ENCODE measurements at places on chromosomes 11 and 22.
A peak's percentile ranks its signal among the peaks of the same experiment; 100 is the strongest.

DNA sequence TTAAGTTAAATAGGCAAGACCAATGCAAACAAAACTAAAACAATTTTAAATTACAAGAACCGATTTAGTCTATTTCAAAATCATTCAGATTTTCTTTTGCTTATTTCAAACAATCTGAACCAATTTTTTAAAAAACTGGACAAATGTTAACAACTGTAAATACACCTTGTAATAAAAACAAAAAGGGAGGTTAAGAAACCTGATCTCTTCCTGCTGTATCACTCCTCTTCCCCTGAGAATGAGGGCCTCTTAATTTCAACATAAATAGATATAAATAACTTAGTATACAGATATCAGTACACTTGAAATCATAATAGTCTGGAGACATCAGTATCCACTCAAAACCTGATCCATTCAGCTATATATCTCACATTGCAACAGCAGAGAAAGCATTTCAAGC is 346.6 kb downstream of the TTC28 start:
- DNase-seq = no peak

DNA sequence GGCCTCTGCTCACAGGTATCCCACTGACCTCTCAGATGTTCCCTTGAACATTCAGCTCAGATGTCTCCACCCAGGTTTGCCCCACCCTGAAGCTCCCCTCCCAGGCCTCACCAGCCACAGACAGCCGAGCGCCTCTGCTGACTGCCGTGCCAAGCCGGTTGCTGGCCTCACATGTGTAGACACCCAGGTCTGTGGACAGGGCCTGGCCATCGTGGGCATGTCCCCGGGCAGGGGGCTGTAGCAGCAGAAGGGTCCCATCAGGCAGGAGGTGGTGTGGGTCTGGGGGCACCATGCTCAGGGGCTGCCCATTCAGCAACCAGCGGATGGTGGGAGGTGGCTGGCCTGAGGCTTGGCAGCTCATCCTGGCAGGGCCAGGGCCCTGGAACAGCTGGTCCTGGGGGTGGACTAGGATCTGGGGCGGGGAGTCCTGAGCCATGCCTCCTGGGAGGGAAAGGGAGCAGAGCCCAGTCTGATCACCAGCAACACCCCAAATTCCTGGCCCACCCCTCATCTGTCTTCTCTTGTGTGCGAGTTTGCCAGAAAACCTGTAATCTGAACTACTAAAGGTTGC is 759 bp downstream of the ROBO4 start:
- no peak for DNase-seq

DNA sequence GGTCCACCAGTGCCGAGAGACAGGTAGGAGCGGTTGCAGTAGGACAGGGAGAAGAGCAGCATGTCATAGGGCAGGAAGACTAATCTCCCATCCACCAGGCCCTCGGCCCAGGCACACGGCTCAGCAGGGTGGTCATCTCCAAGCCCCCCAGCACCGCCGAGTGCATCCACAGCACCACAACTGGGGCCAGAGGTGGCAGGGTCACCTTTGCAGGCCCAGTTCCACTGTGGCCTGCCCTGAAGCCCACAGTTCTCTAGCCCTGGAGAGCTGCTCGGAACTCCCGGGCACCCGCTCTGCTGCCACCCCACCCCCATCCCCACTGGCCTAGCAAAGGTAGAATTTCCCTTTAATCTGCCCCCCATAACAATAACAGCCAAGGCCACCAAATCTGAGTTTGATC is 49.1 kb upstream of the LRRC32 start:
- no peak for DNase-seq

DNA sequence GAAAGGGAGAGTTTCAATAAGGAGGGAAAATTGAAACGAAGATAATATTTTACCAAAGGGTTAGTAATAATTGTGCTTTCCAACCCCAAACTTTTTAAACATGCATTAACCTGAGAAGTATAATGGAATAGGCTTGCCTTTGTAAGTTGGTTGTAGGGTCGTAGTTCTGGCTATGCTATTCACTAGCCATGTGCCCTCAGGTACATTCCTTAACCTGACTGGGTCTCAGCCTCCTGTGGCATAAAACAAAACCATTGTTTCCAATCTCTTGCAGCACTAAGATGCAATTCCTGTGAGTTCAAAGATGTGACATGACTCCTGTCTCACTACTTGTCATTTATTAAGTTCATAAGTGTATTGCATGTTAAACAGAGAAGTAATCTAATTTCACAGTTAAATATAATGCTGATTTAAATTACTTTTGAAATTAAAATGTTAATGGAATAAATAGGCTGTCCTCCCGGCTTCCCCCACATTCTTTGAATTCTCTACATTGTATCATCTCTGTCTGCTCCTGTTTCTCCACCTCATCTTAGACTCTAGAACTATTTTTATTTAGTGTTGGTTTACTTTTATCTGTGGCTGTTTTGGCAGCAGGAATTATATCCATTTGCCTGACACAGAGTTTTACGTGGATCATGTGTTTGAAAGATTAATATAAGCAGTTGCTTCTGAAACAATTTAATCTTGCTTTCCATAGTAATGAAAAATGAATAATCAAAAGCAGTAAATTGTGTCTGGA is 216.3 kb downstream of the FAT3 start:
- no peak for DNase-seq

GRCh38 chr22:19367763-19368367 is 63.7 kb downstream of the HIRA start:
- no peak for DNase-seq

- DNase-seq = no peak
These were observed 32.5 kb downstream of the LGR4 start for GRCh38 chr11:27440090-27440489.

DNA sequence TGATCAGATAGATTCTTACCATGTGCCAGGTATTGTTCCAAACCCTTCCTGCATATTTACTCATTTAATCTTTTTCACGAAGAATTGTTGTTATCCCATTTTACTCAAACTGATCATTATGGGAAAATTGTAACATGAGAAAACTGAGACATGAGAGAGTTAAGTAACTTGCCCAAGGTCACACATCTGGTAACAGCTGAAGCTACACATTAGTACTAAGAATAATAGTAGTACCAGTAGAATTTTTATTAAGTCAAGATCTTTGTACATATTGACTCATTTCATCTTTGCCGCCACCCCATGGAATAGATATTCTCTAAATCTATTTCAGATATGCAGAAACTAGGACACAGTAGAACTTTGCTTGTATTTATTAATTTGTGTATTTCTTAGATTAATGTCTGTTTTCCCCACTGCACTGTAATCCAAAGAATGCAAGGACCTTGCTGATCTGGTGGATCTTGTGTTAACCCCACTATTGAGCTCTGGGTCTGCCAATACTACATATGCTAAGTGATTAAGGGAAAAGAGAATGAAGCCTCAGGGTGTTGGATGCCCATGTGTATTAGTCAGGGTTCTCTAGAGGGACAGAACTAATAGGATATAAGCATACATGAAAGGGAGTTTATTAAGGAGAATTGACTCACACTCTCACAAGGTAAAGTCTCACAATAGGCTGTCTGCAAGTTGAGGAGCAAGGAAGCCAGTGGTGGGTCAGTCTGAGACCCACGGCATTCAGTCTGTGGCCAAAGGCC is 72.8 kb downstream of the PARVA start:
- DNase-seq = no peak

DNA sequence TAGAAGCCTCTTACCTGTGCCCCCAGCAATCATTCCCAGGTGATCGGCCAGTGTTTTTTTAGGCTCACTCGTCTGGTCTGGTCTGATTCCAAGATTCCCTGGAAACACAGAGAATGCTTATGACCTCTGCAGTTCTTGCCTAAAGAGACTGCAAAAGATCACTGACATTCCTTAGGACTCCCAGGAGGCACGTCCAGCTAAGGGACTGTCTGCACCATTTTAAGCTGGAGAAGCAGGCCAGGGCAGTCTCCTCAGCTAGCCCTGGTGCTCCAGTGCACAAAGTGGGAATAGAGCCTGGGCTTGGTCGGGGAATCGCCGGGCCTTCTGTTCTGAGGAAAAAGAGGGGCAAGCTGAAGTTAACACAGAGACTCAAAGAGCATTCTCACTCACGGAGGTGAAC is 4.8 kb downstream of the CYB5R2 start:
- DNase-seq = no peak

GRCh38 chr11:77217156-77217555 is 84.3 kb downstream of the GDPD4 start:
- DNase-seq = no peak

- no peak for DNase-seq
These were observed 1.4 kb upstream of the MADD start for GRCh38 chr11:47268448-47269001.

DNA sequence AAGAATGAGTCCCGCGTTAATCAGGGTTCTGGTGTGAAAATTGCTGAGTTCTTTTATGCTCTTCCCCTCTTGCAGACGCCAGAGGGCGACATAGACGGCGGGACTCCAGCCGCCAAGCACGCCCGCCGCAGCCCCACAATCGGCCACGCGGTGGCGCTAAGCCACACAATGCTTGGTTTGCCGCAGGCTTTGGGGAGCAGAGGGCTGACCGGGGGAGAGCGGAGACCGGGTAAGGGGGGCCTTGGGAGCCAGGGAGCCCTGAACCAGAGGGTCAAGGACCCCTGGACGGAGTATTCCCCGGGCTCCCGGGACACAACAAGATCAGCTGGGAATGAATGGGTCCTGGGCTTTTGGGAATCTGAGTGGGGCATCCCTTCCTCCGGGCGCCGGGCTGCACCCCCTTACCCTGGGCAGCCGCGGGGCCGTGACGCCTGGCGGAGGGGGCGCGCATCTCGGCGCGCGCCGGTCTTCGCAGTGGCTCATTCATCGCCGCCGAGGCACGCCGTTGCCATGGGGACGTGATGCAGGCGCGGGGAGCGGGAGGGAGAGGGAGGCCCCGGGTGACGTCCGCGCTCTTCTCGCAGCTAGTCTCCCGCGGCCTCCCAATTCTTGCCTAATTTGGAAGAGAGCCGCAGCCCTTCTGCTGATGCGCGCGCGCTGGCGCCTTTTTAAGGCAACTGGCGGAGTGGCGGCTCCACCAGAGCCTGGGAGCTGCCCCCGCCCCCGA is 12.2 kb upstream of the NPAS4 start:
- peak; percentile 90 for DNase-seq

DNA sequence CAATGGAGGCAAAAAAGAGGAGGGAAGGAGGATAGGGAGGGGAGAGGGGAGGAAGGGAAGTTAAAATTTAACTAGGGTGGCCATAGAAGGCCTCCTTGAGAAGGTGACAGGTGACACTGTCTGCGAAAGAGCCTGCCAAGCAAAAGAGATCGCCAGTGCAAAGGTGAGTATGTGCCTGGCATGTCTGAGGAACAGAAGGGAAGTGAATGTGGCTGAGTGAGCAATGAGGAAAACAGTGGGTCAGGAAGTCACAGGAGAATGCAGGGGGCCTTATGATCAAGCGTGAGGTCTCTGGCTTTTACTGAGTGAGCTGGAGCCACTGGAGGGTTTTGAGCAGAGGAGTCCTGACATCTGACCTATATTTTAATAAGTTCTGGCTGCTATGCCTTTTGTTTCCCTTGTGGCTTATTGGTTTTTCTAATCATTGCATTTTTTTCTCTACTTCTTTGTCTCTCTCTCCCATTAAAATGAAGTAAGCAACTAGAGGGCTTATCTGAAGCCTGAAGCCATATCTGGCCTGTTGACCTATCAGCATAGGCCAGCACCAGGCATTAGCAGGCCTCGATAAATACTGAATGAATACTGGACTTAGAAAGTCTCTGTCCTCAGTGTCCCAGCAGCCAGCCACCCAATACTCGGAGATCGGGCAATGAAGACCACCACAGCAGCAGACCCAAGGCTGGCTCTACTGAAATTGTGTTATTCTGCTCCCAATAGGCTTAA is 5.6 kb downstream of the AP1B1 start:
- no peak for DNase-seq

GRCh38 chr11:117979481-117980211 is 6.5 kb upstream of the IL10RA start:
- no peak for DNase-seq

- no peak for DNase-seq
These were observed 236.4 kb downstream of the BUD13 start for GRCh38 chr11:116536416-116536815.

GRCh38 chr11:3807909-3808860 is at the start of gene PGAP2:
Gene PGAP2 (plus strand): TSS chr11:3808560. CDS start chr11:3811260, 2,700 bp downstream.
- peak; percentile 58 for DNase-seq

DNA sequence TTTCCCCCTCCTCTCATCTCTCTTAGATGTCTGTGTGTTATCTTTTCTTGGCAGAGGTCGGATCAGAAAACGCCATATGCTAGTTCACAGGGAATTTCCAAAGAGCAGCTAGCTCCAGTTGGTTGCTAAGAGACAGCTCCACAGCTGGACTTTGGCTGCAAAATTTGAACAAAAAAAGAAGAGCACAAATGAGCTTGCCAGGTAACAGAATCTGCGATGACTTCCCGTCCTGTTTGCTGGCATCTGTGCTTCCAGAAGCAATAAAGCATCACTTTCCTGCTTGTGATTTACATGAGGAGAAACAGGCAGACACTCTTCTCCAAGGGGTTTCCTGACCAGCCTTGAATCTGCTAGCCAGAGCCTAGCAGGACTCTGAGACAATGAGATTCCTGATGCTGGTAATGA is 596.0 kb upstream of the B3GAT1 start:
- DNase-seq = no peak

DNA sequence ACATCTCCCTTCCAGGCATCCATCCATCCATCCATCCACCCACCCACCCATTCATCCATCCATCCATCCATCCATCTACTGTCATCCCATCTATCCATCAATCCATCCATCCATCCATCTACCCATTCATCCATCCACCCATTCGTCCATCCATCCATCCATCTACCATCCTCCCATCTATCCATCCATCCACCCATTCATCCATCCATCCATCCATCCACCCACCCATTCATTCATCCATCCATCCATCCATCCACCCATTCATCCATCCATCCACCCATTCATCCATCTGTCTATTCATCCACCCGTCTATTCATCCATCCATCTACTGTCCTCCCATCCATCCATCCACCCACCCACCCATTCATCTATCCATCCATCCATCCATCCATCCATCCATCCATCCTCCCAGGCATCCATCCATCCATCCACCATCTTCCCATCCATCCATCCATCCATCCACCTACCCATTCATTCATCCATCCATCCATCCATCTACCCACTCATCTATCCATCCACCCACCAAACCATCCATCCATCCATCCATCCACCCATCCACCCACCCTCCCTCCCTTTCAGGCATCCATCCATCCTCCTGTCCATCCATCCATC is 33.7 kb downstream of the OSBPL5 start:
- no peak for DNase-seq

DNA sequence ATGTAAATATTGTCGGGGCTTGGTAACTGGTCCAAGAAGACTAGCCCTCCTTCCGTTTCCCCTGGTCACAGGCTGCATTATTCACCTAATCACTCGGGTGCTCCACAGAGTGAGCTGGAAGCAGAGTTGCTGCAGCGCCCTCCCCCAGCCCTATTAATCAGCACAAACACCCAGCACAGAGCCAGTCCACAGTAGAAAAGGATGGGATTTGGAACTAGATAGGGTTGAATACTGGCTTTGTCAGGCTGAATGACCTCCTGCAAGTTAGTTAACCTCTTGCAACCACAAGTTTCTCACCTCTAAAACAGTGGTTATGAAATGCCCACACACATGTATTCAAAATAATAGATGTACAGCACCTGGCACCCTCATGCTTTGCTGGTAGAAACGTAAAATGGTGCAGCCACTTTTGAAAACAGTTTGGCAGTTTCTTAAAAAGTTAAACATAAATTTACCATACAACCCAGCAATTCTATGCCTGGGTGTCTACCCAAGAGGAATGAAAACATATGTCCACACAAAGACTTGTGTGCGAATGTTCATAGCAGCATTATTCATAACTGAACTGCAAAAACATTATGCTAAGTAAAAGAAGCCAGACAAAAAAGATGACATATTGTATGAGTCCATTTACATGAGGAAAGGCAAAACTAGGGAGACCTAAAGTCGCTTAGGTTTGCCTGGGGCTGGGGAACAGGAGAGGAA is 31.7 kb upstream of the APLP2 start:
- no peak for DNase-seq

All from CD4-positive, alpha-beta T cell treated with Interleukin-2 at 100 ng/mL for 4 hours (primary cell).